ENCODE measurements at places on chromosomes 4 and X.

GRCh38 chr4:76951672-76952010 is 2.1 kb downstream of the SEPTIN11 start:
- DNase-seq = no peak

- no peak for DNase-seq
Measured at GRCh38 chrX:102968216-102968615, 31.1 kb downstream of the RAB40AL start.

DNA sequence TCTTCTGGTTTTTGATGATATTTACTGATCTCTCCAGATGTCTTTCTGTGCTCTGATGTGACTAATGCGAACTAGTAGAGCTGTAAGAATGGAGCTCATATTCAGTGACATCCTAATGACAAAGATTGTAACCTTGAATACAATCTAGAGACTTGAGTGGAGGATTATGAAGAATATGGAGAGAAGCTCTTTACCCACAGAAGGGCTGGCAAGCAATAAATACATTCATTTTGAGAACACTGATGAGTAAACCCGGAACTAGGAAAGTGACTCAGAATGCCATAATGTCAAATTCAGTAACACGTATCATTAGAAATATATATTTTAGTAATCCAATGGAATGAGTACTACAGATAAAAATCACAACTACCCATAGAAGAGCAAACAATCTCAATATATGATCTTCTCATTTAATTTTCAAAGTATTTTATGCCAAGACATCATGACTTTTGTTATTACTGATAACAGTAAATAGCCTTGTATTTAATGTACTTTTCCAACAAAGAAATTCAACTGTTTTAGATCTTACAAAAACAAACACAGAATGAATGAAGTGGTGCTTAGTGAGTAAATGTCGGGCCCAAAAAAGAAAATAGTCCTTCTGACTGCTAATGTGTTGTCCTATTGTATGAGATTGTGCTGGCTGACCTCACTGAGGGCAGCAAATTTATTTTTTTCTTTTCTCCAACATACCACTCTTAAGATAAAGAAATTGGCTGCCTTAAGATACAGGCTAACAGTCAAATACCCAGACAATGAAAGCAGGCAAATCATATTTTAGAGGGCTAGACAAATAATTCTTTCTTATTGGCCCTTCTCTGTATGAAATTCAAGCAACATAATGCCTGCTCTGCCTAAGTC is 49.2 kb upstream of the HDAC8 start:
- no peak for DNase-seq

GRCh38 chr4:6408263-6408662 is 64.2 kb downstream of the PPP2R2C start:
- no peak for DNase-seq

- no peak for DNase-seq
Measured at GRCh38 chrX:153954558-153955227, 10.2 kb upstream of the RENBP start.

DNA sequence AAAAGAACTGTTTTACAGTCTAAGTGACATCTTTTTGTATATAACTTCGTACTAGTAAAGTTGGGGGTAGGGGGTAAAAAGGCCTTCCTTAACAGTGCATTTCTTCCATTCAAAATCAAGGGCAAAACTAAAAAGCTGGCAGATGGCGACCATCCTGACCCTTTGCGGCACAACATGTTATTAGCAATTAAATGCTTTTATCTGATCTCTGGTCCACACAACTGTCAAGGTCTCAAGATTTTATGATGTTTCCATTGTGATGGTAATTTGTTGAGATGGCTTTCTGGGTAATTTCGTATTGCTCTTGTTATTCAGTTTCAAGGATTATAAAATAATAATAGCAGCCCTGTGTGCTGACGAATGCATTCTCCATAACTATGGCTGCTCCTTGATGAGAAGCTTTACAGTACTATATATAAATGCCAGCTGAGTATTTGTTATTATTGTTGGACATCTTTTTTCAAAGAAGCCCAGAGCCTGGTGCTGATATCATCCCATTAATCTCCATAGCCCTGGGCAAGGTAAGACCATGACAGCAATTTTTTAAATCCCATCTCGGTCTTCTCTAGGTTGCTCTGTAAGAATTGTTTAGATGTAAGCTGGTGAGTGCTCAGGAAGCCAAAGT is 89.5 kb downstream of the CBR4 start:
- DNase-seq = no peak
